Activated T-helper 9 cell treated with anti-CD3 and anti-CD28 coated beads, Interleukin-2, amount 50 U/mL, for 16 hours (primary cell): ENCODE measurements at places on chromosomes 4 and X.

- no peak for DNase-seq
Observed at GRCh38 chrX:40063555-40063954, 34.2 kb downstream of the BCOR start.

GRCh38 chr4:126023896-126024295 lies 709.1 kb downstream of the FAT4 start:
- DNase-seq, result no peak

DNA sequence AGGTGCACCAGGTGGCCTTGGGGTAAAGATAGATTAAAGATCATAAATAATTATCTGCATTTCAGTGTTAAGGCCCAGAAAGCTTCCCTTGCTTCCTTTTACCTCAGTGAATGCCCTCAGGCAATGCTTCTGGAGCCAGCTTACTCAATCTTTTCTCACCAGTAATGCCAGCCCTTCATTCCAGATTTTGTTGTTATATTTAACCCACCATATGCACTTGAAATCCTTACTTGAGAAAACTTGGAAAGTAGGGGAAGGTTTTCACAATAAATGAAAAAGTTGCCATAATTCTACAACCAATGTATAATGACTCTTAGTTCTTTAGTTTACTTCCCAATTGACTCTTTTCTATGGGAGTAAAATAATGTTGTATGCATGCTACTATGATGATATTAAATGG lies 17.1 kb upstream of the PBDC1 start:
- DNase-seq, result no peak

DNA sequence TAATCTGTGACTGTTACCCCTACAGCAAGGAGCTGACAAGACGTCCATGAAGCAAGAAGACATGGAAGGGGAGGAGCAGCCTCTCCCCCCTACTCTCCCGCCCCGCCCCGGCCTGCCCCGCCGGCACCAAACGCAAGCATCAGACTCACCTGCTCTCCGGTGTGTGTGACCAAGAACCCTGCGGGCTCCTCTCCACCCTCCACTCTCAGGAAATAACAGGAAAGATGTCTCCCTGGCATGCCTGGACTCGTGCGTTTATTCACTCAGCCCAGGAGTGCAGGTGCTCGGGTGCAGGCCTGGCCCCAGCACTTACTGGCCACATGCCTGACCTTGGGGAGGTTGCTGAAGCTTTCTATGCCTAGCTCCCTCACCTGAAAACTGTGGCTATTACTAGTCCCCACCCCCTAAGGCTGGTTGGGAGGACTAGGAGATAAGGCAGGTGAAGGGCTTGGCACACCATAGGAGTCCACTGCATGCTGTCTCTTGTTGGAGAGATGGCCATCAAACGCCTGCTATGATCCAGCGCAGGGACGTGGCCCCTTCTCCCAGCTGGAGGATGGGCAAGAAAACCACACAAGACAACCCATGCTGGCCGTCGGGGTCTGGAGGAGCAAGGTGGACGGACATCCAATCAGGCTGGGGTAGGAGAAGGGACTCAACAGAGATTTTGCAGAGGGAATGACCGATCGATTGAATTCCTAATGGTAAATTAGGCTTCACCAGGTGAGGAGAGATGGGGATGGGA lies 34.9 kb upstream of the CLDN24 start:
- no peak for DNase-seq

DNA sequence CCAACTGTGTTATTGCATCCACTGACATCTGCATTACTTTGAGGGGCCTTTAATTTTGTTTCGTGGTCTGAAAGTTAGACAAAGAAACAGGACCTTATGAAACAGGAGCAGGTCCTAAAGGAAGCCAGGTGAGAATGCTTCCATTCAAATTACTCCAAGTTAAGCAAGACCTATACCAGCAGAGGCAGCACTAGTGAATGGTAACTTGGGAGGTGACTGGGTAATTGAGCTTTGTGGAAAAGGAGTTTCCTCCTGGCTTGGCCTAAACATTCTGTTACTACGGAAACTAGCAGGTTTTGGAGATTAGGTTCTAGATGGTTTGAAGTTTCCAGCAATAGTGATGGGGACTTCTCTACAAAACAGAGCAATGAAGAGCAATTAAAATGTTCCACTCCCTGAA lies 173.5 kb downstream of the NKX6-1 start:
- no peak for DNase-seq
